Glomerular endothelial cell (primary cell): ENCODE measurements at places on chromosomes 12 and 14. TPM values are rescaled to one million over a fixed set of nuclear protein-coding genes. Genes with fewer than 3 reads are reported as not detected.
A peak's percentile ranks its signal among the peaks of the same experiment; 100 is the strongest.

LRIG3 gene
- total RNA-seq, result 19.9 and 34.7 TPM in 2 replicates

RESF1 gene
- 94.8 and 190 TPM in 2 replicates for total RNA-seq

- DNase-seq, result no peak
Measured at GRCh38 chr14:38138473-38139138, 69.1 kb upstream of the SSTR1 start.

DNA sequence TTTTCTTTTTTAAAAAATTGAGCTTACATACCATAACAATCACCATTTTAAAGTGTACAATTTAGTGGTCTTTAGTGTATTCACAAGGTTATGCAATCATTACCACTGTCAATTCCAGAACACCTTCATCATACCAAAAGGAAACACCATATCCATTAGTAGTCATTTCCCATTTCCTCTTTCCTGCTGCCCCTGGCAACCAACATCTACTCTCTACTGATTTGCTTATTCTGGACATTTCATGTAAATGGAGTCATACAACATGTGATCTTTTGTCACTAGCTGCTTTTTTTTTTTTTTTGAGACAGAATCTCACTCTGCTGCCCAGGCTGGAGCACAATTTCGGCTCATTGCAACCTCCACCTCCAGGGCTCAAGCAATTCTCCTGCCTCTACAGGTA lies 66.8 kb upstream of the CFL2 start:
- DNase-seq, result peak; percentile 94

DNA sequence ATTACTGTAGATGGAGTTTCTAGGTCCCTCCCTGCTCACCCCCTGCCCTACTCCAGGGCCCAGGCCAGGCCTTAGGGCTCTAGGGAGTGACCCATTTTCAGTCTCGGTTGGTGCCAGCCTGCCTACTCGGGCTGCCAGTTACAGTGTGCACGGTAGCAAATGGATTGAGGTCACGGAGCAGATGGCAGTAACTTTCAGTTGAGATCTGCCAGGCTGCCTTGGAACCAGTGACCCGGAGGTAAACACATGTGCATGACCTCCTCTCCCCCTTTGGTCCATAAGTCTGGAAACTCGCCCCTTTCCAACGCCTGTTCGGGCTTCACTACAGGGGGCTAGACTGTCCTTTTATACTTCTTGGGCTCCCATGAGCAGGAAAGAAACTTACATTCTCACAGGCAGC lies 139.7 kb upstream of the TBX3 start:
- DNase-seq, result no peak
